ENCODE measurements at places on chromosomes 6 and 20. TPM values are rescaled to one million over a fixed set of nuclear protein-coding genes. Genes with fewer than 3 reads are reported as not detected.

Gene VSX1
- total RNA-seq = not detected

Gene RALGAPA2
- total RNA-seq = 17.7 TPM

Gene OR2B6
- total RNA-seq = not detected

Gene POU5F1
- 1.2 TPM for total RNA-seq

Gene KCNQ5
- not detected for total RNA-seq

Gene IYD
- total RNA-seq = 0.46 TPM

Gene CST4
- total RNA-seq = not detected

Gene BANF2
- 0.35 TPM for total RNA-seq

Gene TPBG
- total RNA-seq = 0.39 TPM

DNA sequence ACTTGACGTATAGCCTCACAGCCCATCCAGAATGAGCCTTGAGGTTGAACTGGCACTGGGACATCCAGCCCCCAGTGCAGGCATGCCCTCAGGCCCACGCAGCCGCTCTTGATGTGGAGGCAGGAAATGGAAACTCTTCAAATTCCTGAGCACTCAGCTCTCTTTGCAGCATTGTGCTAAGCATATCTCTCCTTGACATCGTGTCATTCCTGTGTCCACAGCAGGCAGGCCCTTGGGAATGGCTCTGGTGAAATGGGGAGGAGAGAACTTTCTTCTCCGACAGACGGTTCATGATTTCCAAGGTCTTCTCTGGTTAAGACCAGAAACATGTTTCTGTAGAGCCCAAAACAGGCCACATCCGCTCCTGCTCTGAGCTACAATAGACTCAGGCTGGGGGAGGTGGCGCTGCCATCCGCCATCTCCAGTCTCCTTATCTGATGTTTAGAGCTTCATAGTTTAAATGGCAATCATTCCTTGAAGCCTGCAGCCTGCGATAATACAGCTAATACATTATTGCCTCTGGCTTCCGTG, 248.8 kb downstream of the CDH4 start:
- no peak for DNase-seq

- no peak for DNase-seq
Observed at GRCh38 chr6:22754061-22754460, 184.7 kb downstream of the HDGFL1 start.

DNA sequence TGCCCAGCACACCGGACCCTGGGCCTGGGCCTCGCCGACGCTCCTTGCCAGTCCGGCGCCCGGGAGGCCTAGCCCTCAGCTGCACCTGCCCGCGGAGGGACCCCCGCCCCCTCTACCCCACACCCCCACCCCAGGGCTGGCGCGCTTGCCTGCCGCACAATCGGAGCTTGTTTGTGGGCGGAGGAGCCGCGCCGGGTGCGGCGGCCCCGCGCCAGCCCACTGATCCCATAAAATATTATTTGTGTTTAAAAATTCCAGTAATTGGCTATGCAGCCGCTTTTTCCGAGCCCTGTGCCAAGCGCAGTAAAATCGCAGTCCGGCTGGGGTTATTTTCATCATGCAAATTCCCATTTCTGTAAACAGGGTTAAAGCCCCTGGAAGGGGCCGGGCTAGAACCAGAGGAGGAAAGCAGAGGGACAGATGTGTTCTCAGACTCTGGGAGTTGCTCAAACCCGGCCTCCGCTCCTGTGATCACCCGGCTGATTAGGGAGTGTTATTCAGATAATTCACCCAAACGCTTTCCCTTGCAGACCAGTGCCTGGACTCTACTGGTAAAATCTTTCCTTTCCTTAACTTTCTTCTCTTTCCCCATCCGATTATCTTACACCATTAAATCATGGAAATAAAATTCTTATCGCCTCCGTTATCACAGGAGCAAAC, 93.1 kb downstream of the NCR2 start:
- no peak for DNase-seq

DNA sequence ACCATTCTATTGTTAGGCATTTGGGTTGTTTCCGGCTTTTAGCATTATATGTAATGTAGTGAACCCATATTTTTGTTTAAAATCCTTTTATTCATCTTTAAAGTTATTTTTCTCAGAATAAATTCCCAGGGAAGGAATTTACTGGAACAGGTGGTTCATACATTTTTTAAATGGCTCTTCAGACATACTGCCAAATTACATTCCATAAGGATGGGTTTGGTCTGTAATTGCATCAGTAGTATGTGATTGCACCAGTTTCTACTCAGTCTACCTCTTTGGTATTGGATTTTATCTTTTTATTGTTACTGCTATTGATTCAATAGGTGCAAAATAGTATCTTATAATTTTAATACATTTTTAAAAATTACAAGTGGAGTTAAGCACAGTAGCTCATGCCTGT, 27.2 kb downstream of the BRPF3 start:
- DNase-seq = no peak

DNA sequence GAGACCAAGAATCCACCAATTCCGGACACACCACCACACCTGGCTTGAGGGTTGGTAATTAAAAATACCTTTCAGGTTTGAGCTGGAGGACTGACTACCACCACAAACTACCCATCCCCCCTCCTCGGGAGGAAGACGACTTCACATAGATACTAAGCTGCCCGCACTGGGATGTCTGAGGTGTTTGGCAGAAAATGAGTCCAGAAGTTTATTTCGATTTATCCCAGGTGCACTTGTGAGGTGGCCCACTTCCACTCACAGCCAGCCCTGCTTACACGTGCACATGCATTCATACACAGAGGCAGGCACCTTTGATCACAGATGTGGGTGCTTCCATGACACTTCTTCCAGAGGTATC, 187.1 kb downstream of the ID4 start:
- no peak for DNase-seq

- DNase-seq = no peak
Observed at GRCh38 chr6:158796353-158796752, 22.8 kb downstream of the EZR start.

DNA sequence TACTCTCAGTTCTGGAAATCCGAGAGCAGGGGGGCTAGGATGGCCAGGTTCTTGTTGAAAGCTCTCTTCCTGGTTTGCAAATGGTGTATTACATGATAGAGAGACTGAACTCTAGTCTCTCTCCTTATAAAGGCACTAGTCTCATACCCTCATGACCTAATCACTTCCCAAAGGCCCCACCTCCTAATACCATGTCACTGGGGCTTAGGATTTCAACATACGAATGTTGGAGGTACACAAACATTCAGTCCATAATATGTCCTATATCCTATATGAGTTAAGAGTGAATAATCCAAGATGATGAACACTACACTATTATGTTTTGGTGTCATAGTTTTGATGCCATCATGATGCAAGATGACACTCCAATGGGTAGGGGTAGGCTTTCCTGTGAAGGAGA, 20.0 kb upstream of the TXLNB start:
- no peak for DNase-seq

- DNase-seq = no peak
Observed at GRCh38 chr6:166341977-166342348, 382 bp downstream of the SFT2D1 start.

All from HepG2 (cell line).